Left lung (tissue), 14 donors: ENCODE measurements at places on chromosomes 16 and 17.

DNA sequence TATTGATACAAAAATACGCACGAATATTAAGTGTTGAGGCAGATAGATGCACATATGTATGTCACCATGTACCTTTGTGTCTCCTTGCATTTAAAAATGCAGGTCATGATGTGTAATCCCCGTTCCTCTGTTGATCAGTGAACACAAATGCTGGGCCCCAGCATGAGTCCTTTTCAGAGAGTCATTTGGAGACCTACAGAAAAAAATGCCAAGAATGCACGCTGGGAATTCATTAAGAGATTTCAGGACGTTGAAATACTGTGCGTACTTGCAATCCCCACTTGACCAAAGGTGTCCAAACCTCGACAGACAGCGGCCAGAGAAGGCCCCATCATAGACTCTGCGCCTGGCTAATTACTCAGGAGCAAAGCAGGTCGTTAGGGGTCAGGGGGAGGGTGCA is 496.0 kb downstream of the MAF start:
- no peaks in the 10 kb centered on the region for H3K27me3 ChIP-seq
- H3K4me3 ChIP-seq = no peak overlapping the region
- no peak for DNase-seq
- no peaks in the 10 kb centered on the region for H3K36me3 ChIP-seq
- no peak overlapping the region for H3K27ac ChIP-seq

DNA sequence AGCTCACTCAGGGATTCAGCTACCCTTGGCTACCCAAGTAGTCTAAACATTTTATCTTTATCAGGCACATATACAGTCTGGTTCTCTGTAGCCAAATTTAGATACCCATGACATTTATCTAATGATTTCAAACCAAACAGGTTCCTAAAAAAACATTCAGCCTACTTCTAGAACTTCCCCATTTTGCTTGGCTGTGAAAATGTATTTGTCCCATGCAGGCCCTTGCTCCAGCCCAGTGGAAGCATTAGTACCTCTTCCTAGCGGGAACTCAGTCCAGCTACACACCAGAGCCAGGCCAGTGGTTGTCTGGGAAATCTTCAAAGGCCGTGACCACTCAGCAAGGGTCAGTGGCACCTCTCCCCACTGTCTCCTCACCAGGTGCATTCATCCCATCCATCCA is 26.2 kb upstream of the NAGLU start:
- H3K36me3 ChIP-seq = no peaks in the 10 kb centered on the region
- H3K4me3 ChIP-seq = no peak overlapping the region
- H3K27ac ChIP-seq = no peak overlapping the region
- H3K27me3 ChIP-seq = no peaks in the 10 kb centered on the region
- DNase-seq = no peak
- no peaks in the 10 kb centered on the region for H3K4me1 ChIP-seq

- H3K27me3 ChIP-seq = no peaks in the 10 kb centered on the region
- no peaks in the 10 kb centered on the region for H3K4me1 ChIP-seq
- no peaks in the 10 kb centered on the region for H3K36me3 ChIP-seq
- DNase-seq = no peak
These were observed 37.8 kb upstream of the ADGRG1 start for GRCh38 chr16:57590654-57591085.

- H3K4me1 ChIP-seq = no peaks in the 10 kb centered on the region
- peaks cover 22% of the 10 kb centered on the region for H3K27me3 ChIP-seq
- H3K27ac ChIP-seq = no peak overlapping the region
- no peaks in the 10 kb centered on the region for H3K36me3 ChIP-seq
- H3K4me3 ChIP-seq = no peak overlapping the region
These were observed 3.1 kb upstream of the KRT17 start for GRCh38 chr17:41627316-41628072.

DNA sequence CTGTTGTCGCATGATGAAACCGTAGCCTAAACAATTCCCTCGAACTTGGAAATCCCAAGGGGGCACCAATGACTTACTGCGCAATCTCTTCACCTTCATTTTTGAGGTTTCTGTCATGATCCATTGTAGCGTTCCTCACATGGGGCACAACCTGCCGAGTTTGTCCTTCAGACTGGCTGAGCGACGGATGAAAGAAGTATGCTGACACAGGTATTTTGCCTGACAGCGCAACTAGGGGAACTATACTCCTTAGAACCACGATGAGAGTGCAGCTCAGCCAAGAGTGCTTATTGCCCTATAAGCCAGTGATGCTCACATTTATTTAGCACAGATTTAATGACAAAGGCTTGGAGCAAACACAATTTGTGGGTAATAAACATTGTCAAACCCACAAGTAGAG is 106.3 kb upstream of the ZNF267 start:
- no peaks in the 10 kb centered on the region for H3K27me3 ChIP-seq
- H3K36me3 ChIP-seq = peaks cover 2% of the 10 kb centered on the region
- DNase-seq = no peak
- no peaks in the 10 kb centered on the region for H3K4me1 ChIP-seq
- no peak overlapping the region for H3K4me3 ChIP-seq
